ENCODE measurements at places on chromosomes 16 and 17.

DNA sequence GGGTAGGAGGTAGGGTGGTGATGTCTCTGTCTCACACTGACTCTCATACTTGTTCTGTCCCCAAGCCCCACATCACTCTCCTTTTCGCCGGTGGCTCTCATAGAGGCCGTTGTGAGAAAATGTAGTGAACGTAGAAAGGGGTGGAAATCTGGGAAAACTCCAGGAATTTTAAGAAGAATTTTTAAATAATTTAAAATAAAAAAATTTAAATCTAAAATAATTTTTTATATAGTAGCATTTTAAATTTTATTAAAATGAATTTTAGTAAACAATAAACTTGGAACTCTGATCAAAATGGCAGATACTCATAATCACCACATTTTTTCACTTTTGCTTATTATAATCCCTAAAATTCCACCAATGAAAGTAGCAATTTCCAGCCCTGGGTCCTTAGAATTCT lies 473.6 kb upstream of the ZFHX3 start:
- no peak for DNase-seq

GRCh38 chr16:56312028-56312300 lies 113.4 kb downstream of the AMFR start:
- no peak for DNase-seq

GRCh38 chr16:89993971-89994370 lies 25.3 kb downstream of the DBNDD1 start:
- no peak for DNase-seq

- DNase-seq, result no peak
Observed at GRCh38 chr16:51434567-51435198, 283.6 kb upstream of the SALL1 start.

GRCh38 chr17:65514082-65514481 lies 47.4 kb downstream of the AXIN2 start:
- DNase-seq, result no peak
